ENCODE measurements at places on chromosomes 12 and 14.

DNA sequence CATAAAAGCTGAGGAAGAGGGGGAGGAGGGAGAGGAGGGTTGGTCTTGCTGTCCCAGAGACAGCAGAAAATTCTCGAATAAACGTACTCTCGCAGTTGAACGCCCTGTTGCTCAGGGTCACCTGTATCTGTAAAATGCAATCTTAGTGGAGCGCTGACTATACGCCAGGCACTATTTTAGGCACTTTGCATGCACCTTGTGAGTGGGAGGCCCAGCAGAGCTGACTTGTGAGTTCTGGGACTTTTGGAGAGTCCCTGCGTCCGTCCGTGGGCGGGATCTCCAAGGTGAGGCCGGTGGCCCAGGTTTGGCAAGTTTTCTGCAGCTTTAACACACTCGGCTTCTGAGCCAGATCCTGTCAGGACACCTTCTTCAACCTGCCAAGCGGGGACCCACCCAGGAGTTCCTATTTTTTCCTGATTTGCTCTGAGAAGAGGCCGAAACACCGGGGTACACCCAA is 32.5 kb upstream of the PLEKHG6 start:
- no peak for DNase-seq

DNA sequence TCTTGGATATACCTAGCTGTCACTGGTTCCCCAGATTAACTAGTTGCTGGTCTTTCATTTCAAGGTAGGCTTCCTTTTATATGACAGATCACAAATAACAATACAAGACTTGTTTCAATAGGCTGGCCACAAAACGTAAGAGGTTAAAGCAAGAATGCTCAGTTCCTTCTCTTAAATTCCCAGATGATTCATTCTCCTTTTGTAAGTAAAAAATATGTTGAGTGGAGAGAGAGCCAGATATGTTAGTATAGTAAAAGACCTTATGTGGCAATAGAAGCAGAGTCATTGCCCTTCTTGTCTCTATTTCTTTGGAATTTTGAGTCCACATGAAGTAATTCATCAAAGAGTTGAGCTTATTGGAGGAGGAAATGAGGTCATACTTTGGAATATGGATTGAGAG is 939.0 kb upstream of the ATXN7L3B start:
- DNase-seq: no peak

- no peak for DNase-seq
These were observed 55.6 kb downstream of the CLIP1 start for GRCh38 chr12:122366685-122367475.

- DNase-seq: no peak
These were observed 90.7 kb downstream of the PTCSC3 start for GRCh38 chr14:36085861-36086260.

GRCh38 chr12:87930033-87930432 is 99.2 kb downstream of the C12orf50 start:
- no peak for DNase-seq
